Activated CD4-positive, alpha-beta T cell treated with anti-CD3 and anti-CD28 coated beads for 1 hour (primary cell): ENCODE measurements at places on chromosomes 4 and X.

DNA sequence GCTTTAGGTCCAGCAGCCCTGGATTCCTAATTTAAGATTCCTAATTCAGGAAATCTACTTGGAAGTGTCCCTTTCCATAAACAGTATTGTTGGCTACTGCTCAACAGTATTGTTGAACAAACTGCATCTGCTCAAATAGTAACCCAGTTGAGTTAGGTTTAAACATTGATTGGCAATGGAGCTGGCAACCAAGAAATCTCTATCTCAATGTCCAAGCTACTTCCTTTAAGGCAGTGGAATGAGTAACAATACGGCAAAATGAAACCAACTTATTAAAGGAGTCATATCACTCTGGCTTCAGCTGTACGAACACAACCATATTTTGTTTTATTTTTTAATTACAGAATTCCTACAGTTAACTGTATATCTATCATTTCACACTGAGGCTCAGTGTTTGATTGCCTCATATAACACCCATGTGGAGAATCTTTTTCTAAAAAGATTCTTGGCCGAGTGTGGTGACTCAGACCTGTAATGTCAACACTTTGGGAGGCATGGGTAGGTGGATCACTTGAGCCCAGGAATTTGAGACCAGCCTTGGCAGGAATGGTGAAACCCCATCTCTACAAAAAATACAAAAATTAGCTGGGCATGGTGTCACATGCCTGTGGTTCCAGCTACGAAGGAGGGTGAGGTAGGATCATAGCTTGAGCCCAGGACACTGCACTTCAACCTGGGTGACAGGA lies 71.7 kb upstream of the IL13RA1 start:
- no peak for DNase-seq

GRCh38 chrX:123274796-123275195 lies 90.7 kb downstream of the GRIA3 start:
- DNase-seq = no peak

GRCh38 chr4:108148316-108148715 lies 20.4 kb downstream of the LEF1 start:
- DNase-seq = no peak

DNA sequence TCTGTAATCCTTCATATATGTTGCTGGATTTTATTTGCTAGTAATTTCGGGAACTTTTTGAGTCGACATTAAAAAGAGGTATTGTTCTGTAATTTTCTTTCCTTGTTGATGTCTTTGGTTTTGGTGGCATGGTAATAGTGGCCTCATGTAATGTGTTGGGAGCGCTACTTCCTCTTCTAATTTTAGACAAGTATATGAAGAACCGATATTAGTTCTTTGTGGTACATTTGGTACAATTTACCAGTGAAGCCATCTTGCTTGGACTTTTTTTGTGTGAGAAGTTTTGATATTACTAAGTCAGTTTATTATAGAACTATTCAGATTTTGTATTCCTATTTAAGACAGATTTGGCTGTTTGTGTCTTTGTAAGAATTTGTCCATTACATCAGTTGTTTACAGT lies 669.2 kb upstream of the AADAT start:
- DNase-seq = no peak

DNA sequence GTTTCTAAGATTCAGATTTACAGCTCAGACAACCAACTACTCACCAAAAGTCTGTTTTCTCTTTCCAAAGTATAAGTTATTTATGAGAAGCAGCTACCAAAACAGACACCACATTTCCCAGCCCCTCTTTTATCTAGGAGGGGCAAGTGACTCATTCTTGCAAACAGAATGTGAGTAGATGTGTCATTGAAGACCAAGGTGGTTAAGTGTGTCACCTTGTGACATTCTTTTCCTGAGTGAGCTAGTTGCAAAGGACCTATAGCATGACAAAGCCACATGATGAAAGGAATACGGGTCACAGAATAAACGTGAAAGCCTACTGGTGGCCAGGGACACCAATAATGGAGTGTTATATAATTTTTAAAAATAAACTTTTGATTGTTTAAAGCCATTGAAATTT lies 50.0 kb downstream of the SLC7A11 start:
- no peak for DNase-seq

- DNase-seq = no peak
These were observed 69.4 kb upstream of the HGFAC start for GRCh38 chr4:3372264-3372932.

DNA sequence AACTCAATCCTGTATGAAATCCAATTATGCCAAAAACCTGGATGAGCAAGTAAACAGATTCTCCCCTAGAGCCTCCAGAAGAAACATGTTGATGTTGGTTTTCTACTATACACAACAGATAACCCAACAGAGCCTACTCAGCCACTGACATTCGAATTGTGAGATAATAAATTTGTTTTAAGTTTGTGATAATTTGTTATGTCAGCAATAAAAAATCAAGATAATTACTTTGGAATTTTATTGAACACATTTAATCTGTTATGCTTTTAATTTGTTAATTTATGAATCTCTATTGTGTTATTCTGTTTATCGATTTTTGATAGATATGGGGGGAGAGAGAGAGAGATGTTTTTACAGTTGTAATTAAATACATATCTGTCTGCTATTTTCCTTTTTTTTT lies 1016.1 kb upstream of the PCDH7 start:
- no peak for DNase-seq

DNA sequence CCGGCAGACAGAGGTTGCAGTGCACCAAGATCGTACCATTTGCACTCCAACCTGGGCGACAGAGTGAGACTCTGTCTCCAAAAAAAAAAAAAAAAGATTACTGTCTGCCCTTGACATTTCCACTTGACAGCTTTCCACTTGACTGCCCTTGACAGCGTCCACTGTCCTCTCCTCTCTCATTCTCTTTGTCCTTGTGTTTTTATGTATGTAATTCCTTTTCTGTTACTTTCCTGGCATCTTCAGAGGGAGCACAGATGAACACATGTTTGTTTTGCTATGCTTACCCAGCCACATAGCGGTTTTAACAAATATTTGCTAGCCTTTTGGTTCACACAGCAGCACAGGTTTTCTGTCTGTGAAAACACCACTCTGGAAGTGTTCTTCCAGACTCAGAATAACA lies 26.2 kb downstream of the SYAP1 start:
- DNase-seq = no peak

GRCh38 chr4:8688041-8688907 lies 95.7 kb downstream of the CPZ start:
- no peak for DNase-seq

DNA sequence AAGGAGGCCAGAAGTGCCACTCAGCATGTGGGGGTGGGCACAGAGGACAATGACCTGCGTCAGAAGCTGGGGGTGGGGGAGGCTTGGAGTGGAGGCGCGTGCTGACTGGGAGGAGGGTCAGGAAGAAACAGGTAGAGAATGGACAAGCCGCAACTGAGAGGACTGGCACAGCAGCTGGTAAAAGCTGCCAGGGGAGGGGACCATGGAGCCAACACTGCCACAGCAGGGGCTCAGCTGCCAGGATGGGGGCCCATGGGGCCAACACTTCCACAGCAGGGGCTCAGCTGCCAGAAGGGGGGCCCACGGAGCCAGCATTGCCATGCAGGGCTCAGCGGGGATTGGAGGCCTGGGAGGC lies 19.1 kb downstream of the RNF212 start:
- DNase-seq = no peak

DNA sequence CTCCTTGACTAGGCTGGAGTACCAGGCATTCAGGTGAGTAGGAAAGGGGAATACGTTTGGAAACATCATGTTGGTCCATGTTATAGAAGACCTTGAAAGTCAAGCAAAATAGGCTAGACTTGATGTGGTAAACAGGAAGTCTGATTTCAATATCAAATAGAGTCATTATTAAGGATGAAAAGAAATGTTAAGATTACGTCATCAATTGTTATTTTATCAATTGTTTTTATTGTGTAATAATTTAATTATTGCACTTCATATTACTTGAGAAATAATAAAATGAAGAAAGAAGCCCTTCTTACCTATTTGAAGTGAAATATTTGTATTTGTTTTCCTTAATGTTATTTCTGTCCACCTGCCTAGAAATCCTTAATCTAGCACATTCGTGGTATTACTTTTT lies 361.0 kb upstream of the HAND2 start:
- no peak for DNase-seq

DNA sequence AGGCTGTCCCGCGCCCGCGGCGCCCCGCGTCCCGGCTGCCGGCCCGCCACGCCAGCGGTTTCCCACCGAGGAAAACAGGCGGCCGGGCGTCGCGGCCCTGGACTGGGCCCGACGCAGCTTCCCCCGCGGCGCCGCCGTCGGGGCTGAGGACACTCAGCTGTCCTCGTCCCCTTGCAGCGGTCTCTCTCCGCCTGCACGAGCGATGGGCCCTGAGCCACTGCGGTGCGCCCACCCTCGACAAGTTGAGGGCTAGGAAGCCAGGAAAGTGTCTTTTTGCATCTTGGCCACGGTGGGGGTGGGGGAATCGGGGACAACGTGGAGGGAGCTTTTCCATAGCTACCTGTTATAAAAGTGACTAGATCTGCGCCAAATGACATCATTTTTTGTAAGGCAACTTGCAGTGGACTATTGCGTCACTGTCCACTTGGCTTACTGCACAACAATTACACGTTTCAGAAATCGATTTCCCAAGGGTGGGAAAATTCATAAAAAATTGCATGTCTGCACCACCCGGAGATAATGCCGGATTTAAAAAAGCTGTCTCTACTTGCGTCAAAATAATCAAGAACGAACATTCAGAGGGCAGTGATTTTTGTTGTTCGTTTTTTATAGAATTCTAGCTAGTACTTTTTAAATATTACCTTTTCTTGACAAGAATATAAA lies 1.1 kb downstream of the KLHL15 start:
- no peak for DNase-seq

- no peak for DNase-seq
These were observed 26.7 kb downstream of the HDAC8 start for GRCh38 chrX:72545990-72546389.

DNA sequence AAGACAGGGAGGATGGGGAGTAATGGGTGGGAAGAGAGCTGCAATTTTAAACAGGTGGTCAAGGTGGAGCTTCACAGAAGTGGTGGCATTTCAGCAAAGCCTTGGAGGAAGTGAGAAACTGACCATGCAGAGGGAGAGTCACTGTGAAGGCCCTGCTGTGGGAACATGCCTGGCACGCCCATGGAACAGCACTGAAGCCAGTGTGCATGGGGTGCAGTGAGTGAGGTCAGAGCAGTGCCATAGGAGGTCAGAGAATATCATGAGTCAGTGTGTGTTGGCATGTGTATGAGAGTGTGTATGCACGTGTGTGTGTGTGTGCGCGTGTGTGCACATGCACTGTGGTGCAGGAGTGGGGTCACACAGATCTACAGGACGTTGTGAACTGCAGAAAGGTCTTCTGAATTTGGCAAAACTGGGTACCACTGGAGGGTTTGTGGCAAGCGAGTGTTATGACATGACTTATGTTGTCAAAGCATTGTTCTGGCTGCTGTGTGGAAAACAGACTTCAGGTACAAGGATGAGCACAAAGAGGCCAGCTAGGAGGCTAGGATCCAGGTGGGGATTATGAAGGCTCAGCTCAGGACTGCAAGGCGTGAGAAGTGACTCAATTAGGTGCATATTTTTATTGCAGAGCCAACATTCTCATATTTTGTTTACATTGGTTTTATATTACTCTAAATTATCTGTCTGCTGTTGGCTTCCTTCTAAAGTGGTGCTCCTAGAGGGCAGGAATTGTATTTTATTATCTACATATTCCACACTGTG lies 34.0 kb downstream of the ZNF827 start:
- no peak for DNase-seq

DNA sequence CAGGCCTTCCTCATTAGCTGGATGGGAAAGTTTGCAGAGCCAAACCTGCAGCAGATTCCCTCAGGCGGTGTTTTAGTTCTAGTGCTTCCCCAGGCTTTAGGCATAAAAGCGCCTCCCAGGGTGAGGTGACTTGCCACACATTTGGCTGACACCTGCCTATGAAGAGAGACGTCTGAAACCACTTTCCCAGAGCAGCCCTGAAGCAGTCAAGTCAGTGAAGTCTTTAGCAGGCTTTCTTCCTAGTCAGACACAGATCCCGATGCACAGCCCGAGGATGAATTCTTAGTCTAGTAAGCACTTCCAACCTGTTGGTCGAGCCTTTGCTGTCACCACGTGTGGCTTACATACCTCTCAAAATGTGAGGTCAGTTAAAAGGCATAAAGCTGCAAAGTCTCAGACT lies 484.1 kb downstream of the SMARCA1 start:
- no peak for DNase-seq

GRCh38 chr4:98728433-98728832 lies 70.0 kb upstream of the TSPAN5 start:
- DNase-seq = no peak

DNA sequence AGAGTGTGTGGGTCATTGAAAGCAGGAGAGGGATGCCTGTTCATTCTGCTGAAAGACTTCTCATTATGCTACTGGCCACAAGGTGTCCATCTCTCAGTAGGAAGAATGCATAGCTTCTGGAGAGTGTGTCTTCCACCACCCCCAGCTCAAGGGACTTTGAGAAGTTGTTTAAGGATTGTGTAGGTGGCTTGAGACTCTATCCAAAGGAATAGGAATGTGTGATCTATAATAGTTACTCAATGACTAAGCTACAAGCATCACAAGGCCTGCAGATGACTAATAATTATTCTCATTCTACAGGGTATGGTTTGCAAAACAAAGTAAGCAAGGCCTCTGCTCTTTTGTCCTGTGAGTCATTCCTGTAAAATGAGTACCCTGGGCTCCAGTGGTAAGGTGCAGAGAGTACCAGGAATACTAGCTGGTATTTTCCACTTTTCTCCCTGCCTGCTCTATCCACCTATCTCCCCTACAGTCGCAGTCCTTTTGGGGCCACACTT lies 279.8 kb upstream of the BOD1L1 start:
- no peak for DNase-seq

DNA sequence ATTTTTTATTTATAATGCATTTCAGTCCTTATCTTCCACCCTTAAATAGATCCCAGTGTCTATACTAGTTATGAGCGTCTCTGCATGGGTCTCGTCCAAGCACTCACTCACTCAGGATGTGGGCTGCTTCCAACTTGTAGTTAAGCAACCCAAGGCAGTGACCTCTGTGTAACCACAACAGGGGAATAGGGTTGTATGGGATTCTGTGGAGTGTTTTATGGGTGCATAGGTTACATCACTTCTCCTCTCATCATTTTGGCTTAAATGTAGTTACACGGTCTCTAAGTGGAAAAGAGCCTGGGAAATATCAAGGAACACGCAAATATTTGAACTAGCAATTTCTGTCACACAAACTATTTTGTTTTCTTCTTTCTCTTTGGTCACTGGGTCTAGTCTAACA lies 931.0 kb downstream of the STIM2 start:
- no peak for DNase-seq

- no peak for DNase-seq
These were observed 40.0 kb upstream of the IRF2 start for GRCh38 chr4:184514121-184514988.

DNA sequence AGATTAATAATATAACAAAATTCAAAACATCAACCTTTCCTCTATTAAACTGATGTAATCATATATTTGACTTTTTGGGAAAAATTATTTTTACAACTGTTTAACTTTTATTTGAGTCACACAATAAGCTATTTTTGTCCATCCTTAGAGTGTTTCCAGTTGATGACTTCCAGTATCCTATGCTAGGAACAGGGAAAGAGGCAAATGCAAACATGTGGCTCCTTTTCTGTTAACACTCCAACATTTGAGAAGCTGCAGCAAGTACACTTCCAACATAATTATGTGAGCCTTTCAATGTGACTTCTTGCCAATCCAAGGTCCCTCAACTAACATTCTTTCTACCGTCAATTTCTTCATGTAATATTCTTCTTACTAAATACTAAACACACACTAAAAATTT lies 117.7 kb downstream of the PPA2 start:
- DNase-seq = no peak
